H9 (cell line): ENCODE measurements at places on chromosomes 2 and 18.
A peak's percentile ranks its signal among the peaks of the same experiment; 100 is the strongest.

DNA sequence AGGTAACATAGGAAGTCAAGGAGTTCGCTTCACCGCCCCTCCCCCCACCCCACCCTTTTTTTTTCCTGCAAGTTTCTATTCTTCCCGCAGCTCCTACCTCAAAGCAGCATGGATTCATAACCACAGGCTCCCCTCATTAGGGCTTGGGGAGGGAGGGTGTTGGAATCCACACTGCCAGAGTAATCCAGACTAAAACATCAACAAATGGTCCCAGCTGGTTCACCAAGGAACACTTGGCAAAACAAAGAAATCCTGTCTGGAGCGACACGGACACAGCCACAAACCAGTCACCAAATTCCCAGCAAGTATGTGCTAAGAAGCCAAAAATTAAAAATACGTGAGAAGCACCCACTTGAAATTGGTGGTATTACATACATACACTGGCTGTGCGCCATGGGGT, 106.9 kb upstream of the PPP1CB start:
- DNase-seq = no peak

GRCh38 chr2:127637236-127637630, 8.7 kb upstream of the GPR17 start:
- no peak for DNase-seq

GRCh38 chr2:238845583-238846377, 2.1 kb upstream of the TWIST2 start:
- no peak for DNase-seq

- DNase-seq = no peak
Observed at GRCh38 chr18:59873641-59874040, 26.2 kb upstream of the PMAIP1 start.

DNA sequence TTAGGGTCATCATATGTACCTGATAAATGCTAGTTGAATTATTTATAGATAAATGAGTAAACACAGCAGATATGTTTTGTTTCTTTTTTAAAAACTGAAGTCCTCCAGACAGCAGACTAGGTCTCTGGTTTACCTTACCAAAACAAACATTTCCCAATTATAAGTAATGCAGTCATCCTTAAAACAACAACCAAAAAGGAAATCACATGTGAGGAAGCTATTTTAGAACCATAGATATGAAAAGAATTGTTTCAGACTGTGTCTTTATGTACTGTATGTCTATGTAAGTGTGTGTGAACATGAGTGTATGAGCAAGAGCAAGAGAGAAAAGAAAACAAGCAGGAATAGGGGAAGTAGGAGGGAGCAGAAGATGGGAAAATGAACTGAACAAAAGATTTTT, 441.0 kb downstream of the CPS1 start:
- DNase-seq = no peak

DNA sequence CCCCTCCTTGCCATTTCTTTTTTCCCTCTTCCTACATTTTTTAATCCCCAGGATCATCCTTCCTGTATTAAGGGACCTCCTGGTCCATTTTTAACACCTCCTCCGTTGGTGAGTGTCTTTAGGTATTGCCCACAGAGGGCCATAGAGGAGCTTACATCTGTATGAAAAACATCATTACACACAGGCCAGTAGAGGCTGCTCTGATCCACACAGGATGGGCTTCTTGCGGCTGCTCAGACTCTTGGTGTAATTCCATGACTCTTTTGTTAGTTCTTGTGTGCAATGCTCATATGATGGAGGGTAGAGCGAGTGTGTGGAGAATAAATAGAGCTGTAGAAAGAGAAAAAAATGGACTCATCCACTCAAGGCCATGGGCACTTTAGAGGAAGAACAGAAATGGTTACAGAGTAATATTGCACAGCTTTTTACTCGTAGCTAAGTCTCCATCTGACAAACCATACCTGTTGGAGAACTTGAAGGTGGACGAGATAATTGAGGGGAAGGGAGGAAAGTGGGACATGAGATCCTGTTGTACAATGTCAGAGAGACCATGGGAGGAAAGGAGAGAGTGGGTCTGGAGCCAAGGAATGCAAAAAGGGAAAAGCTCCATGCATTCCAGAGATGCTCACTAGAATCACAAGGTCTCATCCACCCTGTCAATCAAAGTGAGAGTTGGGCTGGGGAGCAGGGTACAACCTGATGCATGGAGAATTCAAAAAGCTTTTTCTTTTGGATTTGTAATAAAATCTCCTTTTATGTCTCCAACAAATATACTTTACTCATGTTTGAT, 129.7 kb upstream of the TNP1 start:
- DNase-seq = no peak

DNA sequence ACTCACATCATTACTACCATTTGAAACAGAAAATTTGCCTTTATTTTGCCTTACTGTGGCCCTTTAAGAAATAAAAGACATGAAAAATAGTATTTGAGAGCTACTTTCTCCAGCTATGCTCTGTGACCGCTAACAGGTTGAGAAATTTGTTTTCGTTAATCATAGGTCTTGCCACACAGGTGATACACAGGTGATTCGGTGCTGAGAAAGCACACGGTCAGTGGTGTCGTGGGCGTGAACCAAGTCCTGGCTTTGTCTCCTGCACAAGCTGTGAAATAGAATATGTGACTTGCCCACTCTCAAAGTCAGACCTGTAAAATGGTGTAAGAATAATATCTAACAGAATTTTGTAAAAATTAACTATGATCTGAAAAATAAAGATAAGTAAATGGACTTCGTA, 155.3 kb upstream of the SLC39A10 start:
- DNase-seq = no peak

- no peak for DNase-seq
Observed at GRCh38 chr2:29657674-29658073, 263.7 kb downstream of the ALK start.

- no peak for DNase-seq
Observed at GRCh38 chr2:28681158-28681571, 70.5 kb upstream of the PPP1CB start.

DNA sequence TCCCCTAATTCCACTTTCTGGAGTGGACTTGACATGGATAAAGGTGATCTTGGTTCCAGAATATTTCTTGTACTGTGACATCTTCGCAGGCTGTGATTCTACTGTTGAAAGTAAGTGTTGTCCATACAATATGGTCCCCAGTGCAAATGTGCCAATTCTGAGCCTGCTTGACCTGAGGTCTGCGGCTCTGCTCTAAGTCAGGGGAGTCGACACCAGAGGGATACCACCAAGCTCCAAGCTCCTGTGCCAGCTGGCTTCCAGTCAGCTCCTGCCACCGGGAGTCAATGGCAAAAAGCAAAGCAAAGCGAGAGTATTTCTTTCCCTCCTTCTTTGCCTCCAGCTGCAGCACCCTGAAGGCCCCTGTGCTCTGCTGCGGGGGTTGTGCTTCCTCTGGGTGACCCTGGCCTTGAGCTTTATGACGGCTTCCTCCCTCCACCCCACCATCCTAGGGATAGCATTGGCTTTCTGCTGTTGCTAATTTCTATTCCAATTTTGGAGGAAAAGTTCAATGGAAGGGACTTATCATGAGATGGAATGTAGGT, 50.4 kb downstream of the SLC35F5 start:
- DNase-seq = no peak

- DNase-seq = no peak
Observed at GRCh38 chr2:23356711-23357110, 28.3 kb upstream of the KLHL29 start.

GRCh38 chr2:169091761-169092519, 22.6 kb downstream of the DHRS9 start:
- no peak for DNase-seq

- DNase-seq = no peak
Observed at GRCh38 chr18:3172097-3172496, 47.7 kb downstream of the MYOM1 start.

- DNase-seq = no peak
Observed at GRCh38 chr2:225725726-225726125, 326.2 kb downstream of the NYAP2 start.

- no peak for DNase-seq
Observed at GRCh38 chr2:28345619-28346018, 47.0 kb upstream of the FOSL2 start.

GRCh38 chr2:190162851-190163250, 100.3 kb upstream of the MSTN start:
- no peak for DNase-seq

GRCh38 chr2:86224645-86225355, 25.5 kb downstream of the MRPL35 start:
- DNase-seq = no peak

GRCh38 chr2:72924353-72925240, 7.3 kb downstream of the EMX1 start:
- DNase-seq = peak; percentile 62

GRCh38 chr2:135876066-135876711, at the start of gene MCM6:
MCM6 (minus strand) TSS chr2:135876443; CDS start chr2:135876365, 78 bp downstream.
- peak; percentile 99 for DNase-seq

DNA sequence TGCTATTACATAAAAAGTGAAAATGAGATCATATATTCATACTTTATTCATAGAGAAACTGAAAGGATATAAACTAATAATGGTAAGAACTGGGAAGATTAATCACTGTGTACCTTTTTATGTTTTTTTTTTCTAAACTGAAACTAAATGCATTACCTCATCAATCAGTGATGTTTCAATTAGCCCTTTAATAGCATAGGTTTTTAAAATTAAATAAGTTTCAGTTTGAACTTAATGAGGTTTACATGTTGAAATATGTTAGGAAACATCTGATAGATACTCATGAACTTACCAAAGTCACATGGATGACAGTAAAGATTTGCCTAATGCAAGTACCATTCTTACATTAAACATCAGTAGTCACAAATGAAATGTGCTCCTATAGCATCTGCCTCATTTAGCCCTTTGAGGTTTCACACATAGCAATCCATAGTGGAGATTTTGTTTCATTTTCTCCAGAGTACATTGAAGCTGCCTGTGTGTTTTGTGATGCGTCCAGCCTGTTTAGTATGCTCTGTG, 8.9 kb downstream of the MAPRE2 start:
- DNase-seq = no peak

DNA sequence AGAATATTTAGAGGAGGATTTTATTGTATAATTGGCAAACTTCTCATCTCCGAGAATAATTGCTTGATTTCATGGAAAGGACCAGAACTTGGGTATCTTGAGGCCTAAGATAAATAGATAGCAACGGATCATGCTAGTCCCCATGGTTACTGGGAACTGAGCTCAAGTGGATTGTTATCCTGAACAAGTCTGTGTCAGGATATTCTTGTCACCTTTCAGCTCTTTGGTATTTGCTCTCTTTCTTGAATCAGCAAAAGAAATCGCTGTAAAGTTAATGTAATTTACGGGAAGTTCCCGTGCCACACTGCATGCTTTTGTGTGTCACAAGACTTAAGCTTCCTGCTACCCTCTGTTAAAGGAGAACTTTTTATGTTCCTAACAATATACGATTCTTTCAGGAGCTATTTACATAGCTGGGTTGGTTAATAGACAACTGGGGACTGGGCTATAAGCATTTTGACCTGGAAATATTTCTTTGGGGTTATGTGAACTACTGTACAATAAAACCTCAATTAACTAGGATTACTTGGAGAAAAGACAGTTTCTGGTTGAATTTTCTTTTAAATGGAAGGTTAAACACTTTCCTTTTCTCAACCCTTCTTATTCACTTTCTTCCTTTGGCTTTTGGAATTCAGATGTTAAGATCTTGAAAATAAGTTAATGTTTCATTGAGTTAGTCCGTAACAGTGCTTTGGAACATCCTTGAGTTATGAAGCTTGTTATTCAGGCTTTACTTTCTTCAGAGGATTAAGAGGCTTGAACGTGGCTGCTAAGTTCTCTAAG, 151.2 kb downstream of the FMNL2 start:
- no peak for DNase-seq

DNA sequence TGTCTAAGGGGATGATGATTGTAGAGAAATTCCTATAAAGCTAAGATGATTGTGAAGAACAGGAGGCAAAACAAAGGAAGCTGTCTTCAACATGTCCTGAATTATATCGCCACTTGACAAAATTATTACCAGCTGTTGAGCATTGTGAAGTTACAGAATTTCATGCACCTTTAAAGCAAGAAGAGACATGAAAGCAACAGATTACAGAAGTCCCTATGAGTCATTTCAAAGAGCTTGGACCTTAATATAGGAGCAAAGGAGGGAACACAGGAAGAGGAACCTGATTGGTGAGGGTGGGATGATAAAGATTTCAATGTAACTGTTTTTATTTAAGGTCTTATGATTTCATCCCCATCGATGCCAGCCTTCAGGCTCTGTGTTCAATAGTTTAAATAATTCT, 526.9 kb upstream of the HNMT start:
- no peak for DNase-seq

DNA sequence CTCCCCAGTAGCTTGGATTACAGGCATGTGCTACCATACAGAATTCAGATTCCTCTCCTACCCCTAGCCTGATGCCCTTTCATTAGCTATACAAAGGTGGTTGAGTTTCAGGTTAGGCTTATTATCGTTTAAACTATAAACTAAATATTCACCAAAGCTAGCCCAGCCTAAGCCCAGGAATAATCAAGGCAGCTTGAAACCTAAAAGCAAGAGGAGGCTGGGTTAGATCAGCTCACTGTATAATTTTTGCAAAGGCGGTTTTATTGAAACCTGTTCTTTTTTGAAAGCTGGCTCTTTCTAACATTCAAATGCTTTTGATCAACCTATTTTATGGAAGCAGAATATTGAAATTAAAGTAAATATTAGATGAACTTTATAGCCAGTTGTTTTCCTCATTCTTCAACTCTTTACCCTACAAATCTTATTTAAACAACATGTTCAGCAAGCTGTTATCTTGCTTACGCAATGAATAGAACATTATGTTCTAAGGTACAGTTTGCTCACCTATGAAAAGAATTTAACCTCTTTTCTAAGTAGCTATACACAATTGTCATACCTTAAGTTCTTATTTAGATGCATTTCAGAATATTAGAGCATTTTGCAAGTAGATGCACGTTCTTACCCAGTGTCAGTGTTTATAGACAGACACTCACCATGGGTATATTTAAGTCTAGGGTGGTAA, 241.6 kb downstream of the NEDD4L start:
- DNase-seq = no peak
